Fibroblast of skin of right biceps (primary cell): ENCODE measurements at places on chromosomes 7 and 10.

- DNase-seq: no peak
Observed at GRCh38 chr10:127798111-127798510, 61.1 kb downstream of the FOXI2 start.

DNA sequence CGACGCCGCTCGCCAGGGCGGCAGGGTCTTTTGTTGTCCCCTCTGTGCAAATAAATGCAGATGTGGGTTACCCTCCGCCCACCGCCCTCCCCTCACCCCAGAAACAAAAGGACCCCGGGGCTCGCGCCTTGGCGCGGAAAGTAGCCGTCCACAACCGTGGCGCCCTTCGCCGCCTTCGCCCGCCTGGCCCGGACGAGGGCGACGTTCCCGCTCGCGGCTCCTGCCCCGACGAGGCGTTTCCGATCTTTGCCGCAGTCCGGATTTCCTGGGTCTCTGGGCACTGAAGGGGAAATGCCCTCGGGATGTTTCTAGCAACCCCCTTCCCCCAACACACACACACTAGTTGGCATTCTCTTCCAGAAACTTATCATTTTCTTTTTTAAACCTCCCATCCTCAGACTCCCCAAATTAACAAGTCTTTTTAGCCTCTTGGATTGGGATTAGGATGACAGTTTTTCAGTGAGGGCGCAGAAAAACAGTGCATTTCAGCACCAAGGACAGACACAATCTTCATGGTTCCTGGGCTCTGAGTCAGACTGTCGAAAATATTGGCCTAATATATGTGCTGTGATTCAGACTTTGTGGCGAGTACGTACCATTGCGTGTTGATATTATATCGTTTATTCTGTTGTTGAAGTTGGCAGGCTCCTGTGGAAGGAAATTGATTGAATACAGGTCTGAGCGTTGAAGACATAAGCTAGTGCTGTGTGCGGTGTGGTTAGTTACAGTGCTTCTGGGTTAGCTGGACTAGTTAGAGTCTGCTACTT is 771 bp downstream of the PHYHIPL start:
- peak; percentile 91 for DNase-seq

DNA sequence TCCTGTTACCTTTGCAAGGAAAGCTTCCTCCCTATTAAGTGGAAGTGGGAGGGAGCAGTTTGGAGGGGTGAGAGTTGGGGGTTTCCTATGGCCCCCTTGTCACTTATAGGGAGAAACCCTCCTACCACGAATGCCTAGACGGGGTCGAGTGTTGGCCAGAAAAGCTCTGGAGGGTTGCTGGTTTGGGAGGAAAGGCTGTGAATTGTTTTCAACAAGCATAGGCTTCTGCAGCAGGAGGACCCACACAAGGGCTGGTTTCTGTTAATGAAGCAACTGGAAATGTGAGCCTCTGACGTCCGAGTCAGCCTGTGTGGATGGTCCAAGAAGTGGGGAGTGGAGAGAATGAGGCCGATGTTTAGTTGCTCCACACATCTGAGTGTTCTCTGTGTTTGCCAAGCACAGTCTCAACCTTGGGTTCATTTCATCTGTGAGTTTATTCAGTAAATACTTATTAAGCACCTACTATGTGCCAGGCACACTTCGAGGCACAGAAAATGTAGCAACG is 37.3 kb upstream of the LEP start:
- DNase-seq: no peak

DNA sequence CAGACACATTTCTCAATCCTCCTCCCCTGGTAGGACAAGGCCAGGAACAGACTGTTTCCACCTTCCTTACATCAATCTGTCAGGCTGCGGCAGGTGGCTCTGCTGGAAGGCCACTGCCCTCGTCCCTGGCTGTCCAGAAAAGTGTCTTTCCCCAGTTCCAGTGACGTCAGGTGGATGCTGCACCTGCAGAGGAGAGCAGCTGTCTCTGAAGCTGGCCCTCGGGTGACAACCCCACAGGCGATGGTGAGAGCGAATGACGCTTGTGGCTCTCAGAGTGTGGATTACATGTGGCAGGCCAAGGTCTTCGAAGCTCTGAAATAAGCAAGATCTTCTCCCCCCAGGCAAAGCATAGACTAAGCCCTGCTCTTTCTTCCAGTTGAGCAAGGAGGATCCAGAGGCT is 146.9 kb upstream of the RET start:
- DNase-seq: no peak

GRCh38 chr7:76198202-76198601 is 3.5 kb upstream of the SRRM3 start:
- no peak for DNase-seq

GRCh38 chr10:7544203-7544602 is 122.6 kb downstream of the ITIH5 start:
- DNase-seq: no peak

GRCh38 chr7:31933481-31933880 is 136.7 kb downstream of the PDE1C start:
- DNase-seq: no peak

DNA sequence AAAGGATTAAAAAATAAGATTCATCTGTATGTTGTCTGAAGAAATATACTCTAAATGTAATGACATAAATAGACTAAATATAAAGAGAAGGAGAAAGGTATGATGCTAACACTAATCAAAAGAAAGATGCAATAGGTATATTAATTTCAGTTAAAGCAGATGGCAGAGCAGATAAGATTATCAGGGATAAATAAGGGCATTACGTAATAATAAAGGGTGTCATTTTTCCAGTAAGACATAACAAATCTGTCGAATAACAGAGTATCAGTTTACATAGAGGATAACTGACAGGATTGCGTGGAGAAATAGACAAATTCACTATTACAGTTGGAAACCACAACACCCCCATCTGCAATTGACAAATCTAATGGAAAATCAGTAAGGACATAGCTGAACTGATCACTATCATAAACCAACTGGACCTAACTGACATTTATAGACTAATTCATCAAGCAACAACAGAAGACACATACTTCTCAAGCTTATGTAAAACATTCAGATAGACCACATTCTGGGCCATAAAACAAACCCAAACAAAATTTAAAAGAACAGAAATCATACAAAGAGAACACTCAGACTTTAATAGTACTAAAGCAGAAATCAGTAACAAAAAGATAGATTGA is 384.1 kb upstream of the COBL start:
- no peak for DNase-seq

- no peak for DNase-seq
Observed at GRCh38 chr7:44081266-44081748, 1.0 kb downstream of the POLM start.

GRCh38 chr7:149454006-149454405 is 6.9 kb downstream of the ZNF777 start:
- DNase-seq: no peak

- peak; percentile 0 for DNase-seq
Observed at GRCh38 chr7:48899932-48900331, 24.4 kb upstream of the CDC14C start.

GRCh38 chr7:104039363-104039762 is 49.9 kb upstream of the RELN start:
- DNase-seq: no peak

GRCh38 chr10:118925404-118926071 is 104.0 kb upstream of the NANOS1 start:
- no peak for DNase-seq

- peak; percentile 56 for DNase-seq
Observed at GRCh38 chr10:50469288-50469687, 154.5 kb downstream of the SGMS1 start.

GRCh38 chr10:95759233-95759826 is 3.4 kb downstream of the ENTPD1 start:
- no peak for DNase-seq

GRCh38 chr10:68594405-68594804 is 34.3 kb downstream of the TET1 start:
- DNase-seq: peak; percentile 53

DNA sequence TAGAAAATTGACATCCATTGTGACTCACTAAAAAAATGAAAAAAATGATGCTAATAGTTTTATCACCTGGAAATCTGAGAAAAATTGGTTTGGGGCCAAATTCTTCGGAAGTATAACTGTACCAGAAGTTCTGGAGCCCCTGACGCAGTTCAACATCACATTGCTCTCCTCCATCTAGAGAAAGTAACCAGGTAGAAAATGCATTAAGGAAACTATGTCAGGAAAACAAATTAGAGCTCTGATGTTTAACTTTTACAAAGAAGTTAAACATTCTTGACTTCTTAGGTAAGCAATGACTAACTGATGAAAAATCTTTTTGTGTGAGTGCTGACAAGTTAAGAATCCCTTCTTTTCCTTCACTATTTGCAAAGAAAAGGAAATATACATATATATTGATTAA is 61.1 kb upstream of the TMEM196 start:
- peak; percentile 1 for DNase-seq

GRCh38 chr10:68826764-68827591 is at the start of gene STOX1:
STOX1 (plus strand) TSS chr10:68827531; CDS start chr10:68827624, 93 bp downstream.
- peak; percentile 64 for DNase-seq

DNA sequence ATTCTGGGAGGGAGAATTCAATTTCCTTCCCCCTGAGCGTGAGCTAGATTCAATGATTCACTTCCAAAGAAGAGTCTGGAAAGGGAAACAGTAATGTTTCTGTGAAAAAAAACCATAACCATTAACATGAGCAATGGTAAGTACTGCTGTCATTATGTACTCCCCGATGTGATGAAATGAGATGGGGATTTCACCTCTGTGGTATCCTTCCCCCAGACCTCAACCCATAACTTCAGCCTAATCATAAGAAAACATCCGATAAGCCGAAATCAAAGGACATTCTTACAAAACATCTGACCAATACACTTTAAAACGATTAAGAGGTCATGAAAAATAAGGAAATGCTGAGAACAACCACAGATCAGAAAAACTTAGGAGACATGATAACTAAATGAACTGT is 27.2 kb downstream of the EZH2 start:
- DNase-seq: peak; percentile 19

DNA sequence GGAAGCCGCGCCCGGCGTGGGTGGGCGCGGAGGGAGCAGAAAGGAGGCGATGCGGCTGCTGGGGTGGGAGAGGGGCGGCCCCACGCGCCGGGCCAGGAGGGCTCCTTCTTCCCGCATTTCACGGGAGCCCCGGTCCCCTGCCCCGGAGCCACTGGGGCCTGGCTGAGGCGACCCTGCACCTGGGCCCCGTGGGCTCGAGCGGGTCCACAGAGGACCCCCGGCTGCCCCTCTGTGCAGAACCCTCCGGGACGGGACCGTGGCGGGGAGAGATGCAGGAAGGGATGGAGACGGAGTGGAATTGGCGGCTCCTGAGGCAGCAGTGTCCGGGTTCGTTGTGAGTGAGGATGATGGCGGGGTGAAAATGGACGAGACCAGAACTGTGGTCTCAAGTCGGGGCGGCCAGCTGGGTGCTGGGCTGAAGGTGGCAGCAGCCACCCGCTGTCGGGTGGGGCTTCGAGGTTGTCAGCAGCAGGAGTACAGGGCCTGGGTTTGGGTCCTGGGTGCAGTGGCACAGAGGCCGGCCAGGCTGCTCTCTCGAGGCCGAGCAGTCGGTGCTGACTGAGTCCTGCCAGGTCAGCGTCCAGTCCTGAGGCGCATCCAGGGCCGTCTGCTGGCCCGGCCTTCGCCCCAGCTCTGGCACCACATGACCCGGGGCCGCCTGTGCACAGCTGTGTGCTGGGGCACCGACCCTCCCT is 80.4 kb downstream of the VIPR2 start:
- no peak for DNase-seq

- no peak for DNase-seq
Observed at GRCh38 chr7:26743205-26743604, 121.2 kb downstream of the SKAP2 start.

DNA sequence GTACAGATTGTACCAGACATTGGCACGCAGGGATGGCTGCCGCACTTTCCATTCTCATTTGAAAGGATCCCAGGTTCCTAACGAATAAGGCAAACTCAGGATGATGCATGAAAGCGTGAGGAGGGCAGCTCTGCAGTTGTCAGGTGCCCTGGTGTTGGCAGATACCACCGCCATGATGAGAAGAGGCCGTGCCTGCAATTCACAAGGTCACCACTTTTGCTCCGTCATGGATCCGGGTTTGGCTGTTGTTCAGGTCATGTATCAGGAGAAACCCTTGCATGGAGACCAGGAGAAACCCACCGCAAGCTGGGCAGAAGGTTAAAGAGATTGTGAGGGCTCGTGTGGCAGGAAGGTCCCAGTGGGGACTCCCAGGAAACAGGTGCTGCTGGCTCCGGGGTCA is 233.2 kb downstream of the KLF6 start:
- DNase-seq: no peak

GRCh38 chr10:105706281-105707026 is 1065.4 kb downstream of the SORCS3 start:
- no peak for DNase-seq

- no peak for DNase-seq
Observed at GRCh38 chr7:2159176-2159520, 73.6 kb downstream of the MAD1L1 start.

GRCh38 chr10:14381475-14381874 is 50.8 kb upstream of the FRMD4A start:
- DNase-seq: no peak

DNA sequence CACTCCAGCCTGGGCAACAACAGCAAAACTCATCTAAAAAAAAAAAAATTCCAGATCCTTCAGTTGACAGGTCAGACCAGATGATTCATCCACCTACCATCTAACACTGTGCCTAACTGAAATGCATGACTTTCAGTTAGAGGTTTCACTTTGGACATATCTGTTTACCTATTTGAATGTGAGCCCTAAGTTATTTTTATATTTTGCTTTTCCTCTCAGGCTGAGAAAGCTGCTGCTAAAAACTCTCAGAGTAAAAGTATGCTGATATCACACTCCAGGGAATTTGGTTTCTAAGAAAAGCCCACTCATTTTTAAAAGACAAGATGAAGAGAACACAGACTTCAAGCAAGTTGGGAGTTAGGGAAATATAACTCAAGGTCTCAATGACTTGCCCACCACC is 126.0 kb downstream of the SGMS1 start:
- DNase-seq: peak; percentile 82

GRCh38 chr10:50805981-50806622 is 66.4 kb downstream of the ASAH2B start:
- peak; percentile 5 for DNase-seq

GRCh38 chr10:127498087-127498486 is 51.0 kb upstream of the NPS start:
- DNase-seq: no peak

DNA sequence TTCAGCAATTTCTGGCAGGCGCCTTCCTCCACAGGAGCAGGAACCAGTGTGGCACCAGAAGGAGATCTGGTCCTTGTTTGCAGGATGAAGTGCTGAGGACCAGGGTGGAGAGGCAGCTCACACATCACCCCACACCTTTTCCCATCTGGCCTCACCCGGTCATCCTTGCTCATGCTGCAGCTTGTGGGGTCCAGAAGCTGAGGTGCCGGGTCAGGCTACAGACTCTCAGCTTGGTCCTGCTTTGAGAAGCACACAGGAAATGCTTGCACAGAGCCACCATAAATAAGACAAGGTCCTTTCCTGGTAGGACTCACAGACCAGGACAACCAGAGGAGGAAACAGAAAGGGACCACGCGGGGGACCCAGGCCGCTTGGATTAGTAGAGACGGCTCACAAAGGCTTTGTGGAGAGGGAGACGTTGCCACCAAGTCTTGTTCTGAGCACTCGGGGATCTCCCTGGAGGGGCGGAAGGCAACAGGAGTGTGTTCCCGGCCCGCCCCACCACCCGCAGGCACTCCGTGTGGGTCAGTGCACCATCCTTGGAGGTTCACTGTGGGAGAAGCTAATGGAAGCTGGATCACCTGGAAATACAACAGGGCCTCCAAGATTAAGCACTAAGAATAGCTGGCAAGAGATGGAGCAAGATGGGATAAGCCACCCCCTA is 29.6 kb upstream of the EN2 start:
- DNase-seq: no peak

- DNase-seq: no peak
Observed at GRCh38 chr7:101220295-101220694, 2.3 kb downstream of the ZNHIT1 start.
